Glutamatergic neuron (in vitro differentiated cells): ENCODE measurements at places on chromosomes 16 and 17. TPM values are rescaled to one million over a fixed set of nuclear protein-coding genes. Genes with fewer than 3 reads are reported as not detected.

SOX8 gene
- total RNA-seq: 7.0 TPM

KRTAP3-2 gene
- total RNA-seq: not detected

USP43 gene
- total RNA-seq: 0.22 TPM

TBC1D3C gene
- not detected for total RNA-seq

CRHR1 gene
- 0.71 TPM for total RNA-seq

PRAC1 gene
- total RNA-seq: not detected

UBE2G1 gene
- total RNA-seq: 120 TPM

PRAC2 gene
- not detected for total RNA-seq

CCNF gene
- 26.4 TPM for total RNA-seq

EVPL gene
- not detected for total RNA-seq

IL32 gene
- 1.3 TPM for total RNA-seq

CORO1A gene
- 75.2 TPM for total RNA-seq

FLYWCH2 gene
- 30.5 TPM for total RNA-seq

KRT33B gene
- total RNA-seq: 0.61 TPM

CA10 gene
- 1.3 TPM for total RNA-seq

DOC2A gene
- 4.2 TPM for total RNA-seq

CHST5 gene
- total RNA-seq: 0.64 TPM

PLEKHG4 gene
- total RNA-seq: 3.4 TPM

TPSD1 gene
- not detected for total RNA-seq

CNGB1 gene
- total RNA-seq: 0.91 TPM

RPGRIP1L gene
- 18.0 TPM for total RNA-seq

C16orf46 gene
- 1.0 TPM for total RNA-seq

SGCA gene
- 1.3 TPM for total RNA-seq

TUBB3 gene
- total RNA-seq: 3,960 TPM

SPATA32 gene
- not detected for total RNA-seq

PER1 gene
- total RNA-seq: 64.6 TPM

ZNF594 gene
- total RNA-seq: 21.2 TPM

RASL10B gene
- 3.3 TPM for total RNA-seq

NDRG4 gene
- 677 TPM for total RNA-seq

KIF2B gene
- not detected for total RNA-seq

PMFBP1 gene
- total RNA-seq: 13.1 TPM

UNC45B gene
- 2.2 TPM for total RNA-seq

NAGS gene
- 0.49 TPM for total RNA-seq
